ENCODE measurements at places on chromosomes 13 and 19.

GRCh38 chr13:35891507-35892441 lies 239.4 kb downstream of the DCLK1 start:
- no peak for DNase-seq

GRCh38 chr13:24984134-24984533 lies 111.8 kb upstream of the PABPC3 start:
- DNase-seq, result no peak

DNA sequence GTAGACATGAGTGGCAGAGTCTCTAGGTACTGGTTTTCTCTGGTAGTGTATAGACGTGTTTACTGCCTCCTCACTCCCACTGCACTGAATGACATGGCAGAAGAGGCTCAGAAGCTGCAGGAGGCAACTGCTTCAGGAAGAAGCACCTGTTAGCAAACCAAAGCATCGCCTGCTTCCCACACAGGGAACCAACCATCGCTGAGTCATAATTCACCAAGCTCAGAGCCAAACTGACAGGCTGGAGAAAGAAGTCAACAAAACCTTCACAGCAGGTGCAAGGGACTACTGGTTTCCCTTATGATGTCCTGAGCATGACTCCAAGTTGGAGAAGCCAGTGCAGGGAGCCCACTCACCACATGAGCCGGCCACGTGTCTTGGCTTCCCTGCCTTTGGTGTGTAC lies 69.8 kb downstream of the KCTD12 start:
- peak; percentile 35 for DNase-seq

GRCh38 chr13:28532388-28533124 lies 37.6 kb upstream of the FLT1 start:
- DNase-seq, result peak; percentile 33

- DNase-seq, result no peak
These were observed 778 bp upstream of the LRRC4B start for GRCh38 chr19:50568728-50569698.
